LNCaP clone FGC (cell line): ENCODE measurements at places on chromosomes 11 and 22.
A peak's percentile ranks its signal among the peaks of the same experiment; 100 is the strongest.

DNA sequence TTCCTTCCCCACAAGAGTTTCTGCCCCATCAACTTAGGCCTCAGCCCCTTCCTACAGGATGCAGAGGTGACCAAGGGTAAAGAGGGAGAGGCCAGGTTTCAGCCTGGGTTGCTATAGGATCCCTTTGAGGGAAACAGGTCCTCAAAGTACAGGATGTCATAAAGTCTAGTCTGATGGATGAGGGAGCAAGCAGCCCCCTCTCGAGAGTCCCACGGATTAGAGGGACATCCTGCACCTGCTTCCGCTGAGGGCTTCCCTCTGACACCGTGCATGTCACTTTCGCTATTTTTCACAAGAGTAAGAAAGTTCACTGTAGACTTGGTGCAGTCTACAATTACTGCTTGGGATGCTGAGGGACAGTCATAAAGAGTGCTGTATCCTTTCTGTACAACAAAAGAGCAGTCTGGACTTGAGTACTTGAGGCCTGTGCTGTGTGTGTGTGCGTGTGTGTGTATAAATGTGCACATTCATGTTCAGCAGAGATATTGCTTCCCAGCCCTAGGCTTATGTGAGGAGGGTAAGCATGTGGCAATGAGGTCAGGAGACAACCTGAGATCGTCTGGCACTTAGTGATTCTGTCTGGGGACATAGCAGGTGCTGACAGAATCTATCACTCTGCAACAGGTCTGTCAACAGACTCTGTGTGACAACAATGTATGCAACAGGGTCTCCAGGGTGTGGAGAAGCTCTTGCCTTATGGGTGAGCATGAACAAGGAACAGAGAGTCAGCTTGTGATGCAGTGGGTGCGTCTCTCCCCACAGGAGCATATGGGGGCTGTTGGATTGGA lies 18.0 kb upstream of the CHST1 start:
- no peak for DNase-seq

DNA sequence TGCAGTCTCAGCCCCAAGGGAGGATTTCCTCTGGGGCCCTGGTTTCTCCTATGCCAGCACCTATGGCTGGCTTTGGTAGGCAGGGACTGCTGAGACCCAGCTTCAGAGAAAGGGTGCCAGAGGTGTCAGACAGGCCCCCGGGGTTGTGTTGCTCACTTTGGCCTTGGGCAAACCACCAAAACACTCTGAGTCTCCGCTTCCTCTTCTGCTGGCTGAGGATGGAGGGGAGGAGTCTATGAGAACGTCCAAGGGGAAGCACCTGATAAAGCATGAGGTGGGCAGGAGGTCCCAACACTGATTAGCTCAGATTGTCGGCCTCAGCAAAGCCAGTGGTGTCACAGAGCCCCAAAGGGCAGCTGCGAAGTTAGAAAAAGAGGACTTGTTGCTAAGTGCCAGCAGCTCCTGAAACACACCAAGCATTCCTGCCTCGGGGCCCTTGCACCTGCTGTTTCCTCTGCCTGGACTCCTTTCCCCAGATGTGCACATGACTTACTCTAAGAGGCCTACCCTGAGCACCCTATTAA lies 10.5 kb downstream of the SMTNL1 start:
- no peak for DNase-seq

DNA sequence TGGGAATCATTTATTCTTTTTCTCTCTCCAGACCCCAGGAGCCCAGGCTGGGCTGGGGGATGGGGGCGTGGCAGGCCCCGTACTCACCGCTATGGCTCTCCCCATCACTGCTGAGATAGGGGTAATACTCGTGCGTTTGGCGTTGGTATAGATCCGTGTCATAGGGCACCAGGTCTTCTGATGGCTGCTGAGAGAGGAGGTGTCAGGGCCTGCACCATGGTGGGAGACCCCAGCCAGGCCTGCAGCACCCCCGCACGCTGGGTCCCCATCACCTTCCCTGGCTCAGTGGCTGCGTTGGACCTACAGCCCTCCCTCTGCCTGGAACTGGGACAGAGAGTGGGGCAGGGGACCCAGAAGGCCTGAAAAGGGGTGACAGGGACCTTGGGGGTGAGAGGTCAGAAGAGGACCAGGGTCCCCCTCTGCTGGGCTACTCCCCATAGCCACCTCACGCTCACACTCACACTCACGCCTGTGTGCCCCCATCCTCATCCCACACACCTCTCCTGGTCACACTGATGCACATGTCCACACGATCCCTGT lies 2.7 kb downstream of the SPI1 start:
- no peak for DNase-seq

GRCh38 chr11:32069361-32070058 lies 21.4 kb upstream of the RCN1 start:
- DNase-seq: no peak

- DNase-seq: no peak
Observed at GRCh38 chr11:18723991-18724390, 2.0 kb downstream of the IGSF22 start.

DNA sequence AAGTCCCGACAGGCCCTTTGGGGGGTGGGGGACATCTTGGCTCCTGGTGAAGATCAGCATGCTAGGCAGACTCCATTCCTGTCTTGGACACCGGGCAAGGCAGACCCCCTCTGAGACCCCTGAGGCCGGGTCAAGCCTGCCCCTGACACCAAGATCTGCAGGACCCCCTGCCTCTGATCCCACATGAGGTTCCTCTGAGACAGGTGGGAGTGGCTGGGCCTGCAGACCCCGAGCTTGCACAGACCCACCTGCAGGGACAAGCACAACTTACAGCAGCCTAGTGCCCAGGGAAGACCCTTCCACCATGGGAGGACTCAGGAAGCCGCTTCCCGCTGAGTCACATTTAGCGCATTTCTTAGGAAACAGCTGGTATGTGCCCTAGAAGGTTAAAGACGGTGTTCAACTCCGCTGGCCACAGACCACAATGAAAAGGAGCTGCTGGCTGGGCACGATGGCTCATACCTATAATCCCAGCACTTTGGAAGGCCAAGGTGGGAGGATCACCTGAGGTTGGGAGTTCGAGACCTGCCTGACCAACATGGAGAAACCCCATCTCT lies 15.5 kb downstream of the ARVCF start:
- no peak for DNase-seq

- DNase-seq: no peak
Observed at GRCh38 chr11:11253497-11253896, 99.6 kb downstream of the CSNK2A3 start.

DNA sequence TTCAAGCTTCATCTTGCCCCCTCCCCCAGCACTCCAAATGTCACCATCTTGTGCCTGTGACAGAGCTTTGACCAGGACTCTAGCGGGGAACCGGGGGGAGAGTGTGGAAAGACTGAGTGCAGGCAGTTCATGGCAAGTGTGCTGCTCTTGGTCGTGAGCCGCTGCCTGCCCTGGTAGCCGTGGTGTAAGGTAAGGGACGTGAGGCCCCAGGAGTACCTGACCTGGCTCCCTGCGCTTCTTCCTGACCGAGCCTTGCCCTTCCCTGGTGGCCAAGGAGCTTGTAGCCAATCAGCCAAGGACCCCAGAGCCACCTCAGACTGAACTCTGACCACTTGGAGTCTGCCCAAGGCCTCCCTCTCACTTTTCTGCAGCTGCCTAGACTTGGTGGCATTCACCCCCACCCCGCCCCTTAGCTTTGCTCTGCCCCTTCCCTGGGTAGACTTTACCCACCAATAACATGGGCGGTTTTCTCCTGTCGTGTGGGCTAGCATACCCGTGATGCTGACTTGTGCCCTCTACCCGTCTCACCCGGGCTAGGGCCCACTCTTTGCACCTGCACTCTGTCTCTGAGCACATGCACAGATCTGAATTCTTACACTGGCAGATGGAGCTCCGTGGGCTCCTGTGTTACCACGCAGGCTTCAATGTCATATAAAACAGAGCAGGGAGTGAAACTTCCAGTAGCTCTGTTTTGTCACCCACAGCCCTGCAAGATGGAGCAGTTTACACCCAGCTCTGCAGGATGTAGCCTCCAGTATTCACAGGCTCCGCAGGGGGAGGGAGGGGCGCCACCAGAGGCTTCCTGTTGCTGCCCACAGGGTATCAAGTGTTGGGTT lies 1.5 kb downstream of the DGKZ start:
- DNase-seq: no peak

GRCh38 chr11:42234451-42234951 lies 775.0 kb upstream of the LRRC4C start:
- DNase-seq: no peak

GRCh38 chr11:27403195-27403594 lies 40.2 kb upstream of the CCDC34 start:
- DNase-seq: no peak

DNA sequence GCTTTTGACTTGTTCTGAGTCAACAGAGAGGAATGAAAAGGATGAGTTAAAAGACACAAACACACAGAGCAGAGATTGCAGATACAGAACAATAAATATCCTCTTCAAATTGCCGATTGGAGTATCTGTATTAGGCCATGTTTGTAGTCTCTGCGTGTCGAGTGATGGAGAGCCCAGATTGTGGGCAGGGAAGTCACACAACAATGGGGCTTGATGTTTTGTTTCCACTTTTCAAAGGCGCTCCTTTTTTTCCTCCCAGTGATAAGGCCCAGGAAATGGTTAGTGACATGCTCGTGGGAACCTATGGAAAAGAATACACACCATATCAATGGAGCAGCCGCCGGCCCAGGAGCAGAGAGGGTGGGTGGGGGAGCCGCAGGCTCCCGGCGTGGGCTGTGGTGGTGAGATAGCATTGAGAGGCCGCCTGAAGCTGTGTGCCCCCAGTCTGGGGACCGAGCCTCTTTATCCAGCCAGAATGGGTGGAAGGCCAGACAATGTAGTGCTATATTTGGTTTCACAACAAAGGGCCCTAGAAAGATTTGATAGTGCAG lies 555.9 kb downstream of the INSC start:
- no peak for DNase-seq

DNA sequence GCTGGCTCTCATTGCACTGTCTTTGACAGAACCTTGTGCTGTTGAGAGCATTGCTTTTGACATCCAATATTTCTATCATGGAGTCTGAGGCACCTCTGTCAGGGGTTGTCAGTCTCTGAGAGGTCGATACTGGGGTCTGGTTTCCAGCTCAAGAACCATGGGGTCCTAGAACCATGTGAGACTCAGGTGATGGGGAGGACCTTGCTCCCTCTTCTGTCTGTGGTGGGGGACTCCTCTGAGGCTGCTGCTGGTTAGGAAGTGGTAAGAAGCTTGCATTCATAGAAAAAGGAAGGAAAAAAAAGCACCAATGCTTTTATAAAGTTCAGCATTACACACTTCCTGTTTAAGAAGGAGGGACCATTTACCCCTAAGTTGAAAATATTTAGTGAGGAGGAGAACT lies 91.8 kb upstream of the CD44 start:
- no peak for DNase-seq

DNA sequence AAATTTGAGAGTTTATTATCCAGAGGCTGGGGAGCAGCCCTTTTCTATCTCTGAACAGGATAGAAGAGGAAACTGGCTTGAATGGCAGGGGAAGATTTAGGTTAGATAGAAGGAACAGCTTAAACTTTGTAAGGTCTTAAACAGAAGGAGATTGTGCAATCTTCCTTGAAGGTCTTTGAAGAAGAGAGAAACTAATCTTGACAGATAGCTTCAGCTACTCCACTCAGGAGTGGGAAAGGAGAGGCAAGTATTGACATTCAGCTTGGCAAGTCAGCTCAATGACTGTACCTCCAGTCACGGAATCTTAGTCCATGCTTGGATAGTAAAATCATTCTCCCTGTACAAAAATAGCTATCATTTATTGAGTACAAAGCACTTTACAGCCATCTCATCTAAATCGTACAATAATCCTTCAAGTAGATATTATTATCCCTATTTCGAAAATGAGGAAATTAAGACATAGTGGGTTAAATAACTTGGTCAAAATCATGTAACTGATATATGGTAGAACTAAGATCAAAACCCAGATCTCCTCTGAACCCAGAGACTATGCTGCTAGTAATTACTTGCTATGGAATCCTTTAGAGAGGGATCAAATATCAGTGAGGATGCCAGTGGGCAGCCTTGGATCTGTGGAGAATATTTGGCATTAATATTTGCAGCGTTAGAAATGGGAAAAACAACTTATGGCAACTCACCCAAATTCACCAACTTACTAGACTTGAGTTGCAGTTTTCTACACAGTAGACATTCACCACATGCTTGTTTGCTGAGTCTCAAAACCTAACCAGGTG lies 14.6 kb downstream of the C11orf97 start:
- no peak for DNase-seq

GRCh38 chr11:28009996-28010395 lies 98.0 kb downstream of the KIF18A start:
- DNase-seq: no peak

DNA sequence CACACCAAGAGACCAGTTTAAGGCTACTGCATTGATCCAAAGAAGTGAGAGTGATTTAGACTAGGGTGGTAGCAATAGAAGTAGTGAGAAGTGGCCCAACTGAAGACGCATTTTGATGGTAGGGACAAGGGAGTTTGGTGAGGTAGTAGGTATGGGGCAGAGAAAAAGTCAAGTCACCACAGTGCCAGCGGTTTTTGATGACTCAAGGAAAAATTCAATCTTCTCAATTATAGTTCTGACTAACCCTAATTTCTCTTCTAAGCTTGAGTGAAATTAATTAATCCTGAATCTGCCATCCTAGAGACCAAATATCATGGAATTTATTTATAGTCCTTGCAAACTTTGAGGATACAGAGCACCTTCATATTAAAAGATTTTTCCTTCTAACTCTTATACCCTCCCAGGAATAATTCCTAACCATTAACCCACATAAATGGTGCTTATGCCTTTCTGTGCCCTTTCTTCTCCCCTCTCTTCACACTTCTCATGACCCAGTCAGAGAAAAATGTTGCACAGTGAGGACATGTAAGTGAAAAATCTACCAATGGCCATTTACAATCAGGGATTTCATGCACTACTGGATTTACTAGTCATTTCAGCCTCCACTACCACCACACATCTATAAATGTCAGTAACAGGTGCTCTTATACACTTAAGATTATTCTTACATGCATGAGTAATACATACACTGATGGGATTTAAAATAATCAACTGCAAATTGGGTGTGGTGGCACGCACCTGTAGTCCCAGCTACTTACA lies 45.9 kb upstream of the ARHGAP32 start:
- no peak for DNase-seq

- peak; percentile 53 for DNase-seq
Observed at GRCh38 chr11:66842896-66843775, at the start of gene RCE1. Gene RCE1 (plus strand): TSS chr11:66843441. CDS start chr11:66843456, 15 bp downstream.

DNA sequence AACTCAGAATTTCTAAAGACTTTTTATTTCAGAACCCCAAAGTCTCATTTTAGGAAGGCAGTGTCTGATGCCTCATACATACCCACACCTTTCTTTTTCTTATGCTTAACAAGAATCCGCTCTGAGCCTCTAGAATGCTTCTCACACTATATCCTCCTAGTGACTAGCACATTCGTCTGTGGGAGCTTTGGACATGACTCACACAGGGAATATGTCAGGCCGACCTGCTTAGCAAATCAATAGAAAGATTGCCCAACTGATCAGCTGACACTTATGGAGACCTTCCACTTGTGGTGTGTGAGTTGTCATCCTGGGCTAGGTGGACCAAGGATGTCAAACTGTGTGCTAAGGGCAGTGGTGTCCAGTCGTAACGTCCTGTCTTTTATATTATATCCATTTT lies 129.9 kb upstream of the TTC12 start:
- DNase-seq: no peak

- no peak for DNase-seq
Observed at GRCh38 chr11:47408598-47409439, 429 bp downstream of the SLC39A13 start.

GRCh38 chr22:23856721-23857605 lies 712 bp upstream of the SLC2A11 start:
- no peak for DNase-seq

- no peak for DNase-seq
Observed at GRCh38 chr22:36206255-36206654, 4.6 kb upstream of the APOL4 start.

GRCh38 chr11:27423125-27423524 lies 49.5 kb downstream of the LGR4 start:
- DNase-seq: no peak
